ENCODE measurements at places on chromosomes 2 and 18.
A peak's percentile ranks its signal among the peaks of the same experiment; 100 is the strongest.

- no peak for DNase-seq
Observed at GRCh38 chr2:5691985-5692529, at the start of gene SOX11. Gene SOX11, plus strand, starts transcription at chr2:5692384. Its CDS starts 338 bp downstream, at chr2:5692722.

- DNase-seq: peak; percentile 55
Observed at GRCh38 chr2:25252291-25253152, 84.1 kb upstream of the POMC start.

- no peak for DNase-seq
Observed at GRCh38 chr18:26546170-26546874, 2.0 kb downstream of the KCTD1 start.

DNA sequence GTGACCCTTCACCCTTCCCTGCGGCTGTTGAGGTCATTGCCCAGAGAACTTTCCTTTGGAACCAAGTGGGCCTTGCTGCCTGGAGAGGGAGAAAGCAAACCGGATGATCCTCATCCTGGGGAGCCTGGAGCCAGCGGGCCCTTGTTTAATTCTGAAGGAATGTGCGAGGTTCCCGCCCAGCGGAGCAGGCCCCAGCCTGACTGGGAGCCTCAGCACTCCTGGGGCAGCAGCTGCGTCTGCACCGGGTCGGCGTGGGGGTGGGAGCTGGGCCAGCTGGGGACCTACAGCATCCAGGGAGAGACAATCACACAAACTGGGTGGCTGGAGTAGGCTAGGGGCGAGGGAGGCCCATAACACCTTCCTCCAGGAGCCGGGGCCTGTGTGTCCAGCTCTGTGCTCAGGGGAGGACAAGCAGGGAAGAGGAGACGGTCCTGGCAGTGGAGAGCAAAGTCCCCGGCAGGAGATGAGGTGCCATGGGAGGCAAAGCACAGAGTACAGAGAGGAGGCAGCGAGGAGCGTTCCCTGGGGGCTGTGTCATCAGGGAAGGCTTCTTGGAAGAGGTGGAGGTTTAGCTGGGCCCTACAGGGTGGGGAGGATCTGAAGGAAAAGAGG is 61.9 kb upstream of the HAAO start:
- DNase-seq: no peak

- no peak for DNase-seq
Observed at GRCh38 chr2:17638196-17638743, 97.8 kb downstream of the VSNL1 start.

GRCh38 chr2:167501618-167502017 is 613.3 kb downstream of the XIRP2 start:
- no peak for DNase-seq

DNA sequence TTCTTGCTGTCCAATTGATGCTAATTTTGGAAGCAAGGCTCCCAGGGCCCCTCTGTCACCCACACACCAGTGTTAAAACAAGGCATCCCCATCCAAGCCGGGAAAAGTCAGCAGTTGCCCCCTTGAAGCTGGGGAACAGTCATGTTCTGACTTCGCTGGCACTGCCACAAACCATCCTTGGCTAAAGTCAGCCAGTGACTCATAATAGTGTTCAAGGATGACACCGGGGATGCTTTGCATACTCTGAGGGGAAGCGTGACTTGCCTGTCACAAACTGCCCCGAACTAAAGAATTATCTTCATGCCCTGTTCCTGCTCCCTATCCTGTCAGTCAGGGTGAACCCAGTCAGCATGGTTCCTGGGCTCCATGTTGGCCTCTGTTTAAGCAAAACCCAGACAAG is 37.0 kb downstream of the TGFA start:
- no peak for DNase-seq

GRCh38 chr2:139480161-139480650 is 700.0 kb upstream of the NXPH2 start:
- DNase-seq: no peak

DNA sequence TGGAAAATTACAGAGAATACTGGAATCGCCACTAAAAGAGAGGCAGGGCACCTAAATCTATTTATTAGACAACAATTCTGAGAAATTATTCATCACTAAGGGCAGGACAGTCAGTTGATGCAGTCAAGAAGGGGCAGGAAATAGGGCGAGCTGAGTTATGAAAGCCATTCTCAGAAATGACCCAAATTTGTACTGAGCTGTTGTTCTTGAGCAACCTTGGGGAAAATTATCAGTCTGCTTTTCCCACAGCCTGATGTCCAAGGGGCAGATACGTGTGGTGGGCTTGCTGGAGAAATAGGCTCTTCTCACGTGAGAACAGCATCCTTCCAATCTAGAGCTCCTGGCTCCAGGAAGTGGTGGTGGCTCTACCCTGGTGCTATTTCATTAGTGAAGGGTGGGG is 38.6 kb downstream of the STON1 start:
- no peak for DNase-seq

Data from effector memory CD4-positive, alpha-beta T cell (primary cell).